ENCODE measurements at places on chromosomes 16 and 17.

GRCh38 chr16:48231727-48232492 is 12.2 kb upstream of the LONP2 start:
- no peak overlapping the region for H3K27ac ChIP-seq
- H3K4me3 ChIP-seq = no peak overlapping the region
- H3K4me1 ChIP-seq = no peaks in the 10 kb centered on the region
- DNase-seq = peak; percentile 46
- H3K36me3 ChIP-seq = no peaks in the 10 kb centered on the region

GRCh38 chr16:53323924-53324323 is 110.3 kb upstream of the RBL2 start:
- DNase-seq = no peak
- H3K27ac ChIP-seq = no peak overlapping the region
- no peaks in the 10 kb centered on the region for H3K4me1 ChIP-seq
- H3K4me3 ChIP-seq = no peak overlapping the region
- H3K27me3 ChIP-seq = no peaks in the 10 kb centered on the region

GRCh38 chr17:39622380-39623006 is 4.3 kb upstream of the PPP1R1B start:
- H3K4me1 ChIP-seq = peaks cover 30% of the 10 kb centered on the region
- no peak for DNase-seq
- no peak overlapping the region for H3K27ac ChIP-seq
- H3K36me3 ChIP-seq = no peaks in the 10 kb centered on the region
- peaks cover 64% of the 10 kb centered on the region for H3K27me3 ChIP-seq
- no peak overlapping the region for H3K4me3 ChIP-seq

- peaks cover 77% of the 10 kb centered on the region for H3K36me3 ChIP-seq
- H3K27ac ChIP-seq = no peak overlapping the region
- peaks cover 6% of the 10 kb centered on the region for H3K4me1 ChIP-seq
- no peaks in the 10 kb centered on the region for H3K27me3 ChIP-seq
- no peak for DNase-seq
- no peak overlapping the region for H3K4me3 ChIP-seq
Measured at GRCh38 chr17:18205861-18206260, 19.6 kb upstream of the LLGL1 start.

DNA sequence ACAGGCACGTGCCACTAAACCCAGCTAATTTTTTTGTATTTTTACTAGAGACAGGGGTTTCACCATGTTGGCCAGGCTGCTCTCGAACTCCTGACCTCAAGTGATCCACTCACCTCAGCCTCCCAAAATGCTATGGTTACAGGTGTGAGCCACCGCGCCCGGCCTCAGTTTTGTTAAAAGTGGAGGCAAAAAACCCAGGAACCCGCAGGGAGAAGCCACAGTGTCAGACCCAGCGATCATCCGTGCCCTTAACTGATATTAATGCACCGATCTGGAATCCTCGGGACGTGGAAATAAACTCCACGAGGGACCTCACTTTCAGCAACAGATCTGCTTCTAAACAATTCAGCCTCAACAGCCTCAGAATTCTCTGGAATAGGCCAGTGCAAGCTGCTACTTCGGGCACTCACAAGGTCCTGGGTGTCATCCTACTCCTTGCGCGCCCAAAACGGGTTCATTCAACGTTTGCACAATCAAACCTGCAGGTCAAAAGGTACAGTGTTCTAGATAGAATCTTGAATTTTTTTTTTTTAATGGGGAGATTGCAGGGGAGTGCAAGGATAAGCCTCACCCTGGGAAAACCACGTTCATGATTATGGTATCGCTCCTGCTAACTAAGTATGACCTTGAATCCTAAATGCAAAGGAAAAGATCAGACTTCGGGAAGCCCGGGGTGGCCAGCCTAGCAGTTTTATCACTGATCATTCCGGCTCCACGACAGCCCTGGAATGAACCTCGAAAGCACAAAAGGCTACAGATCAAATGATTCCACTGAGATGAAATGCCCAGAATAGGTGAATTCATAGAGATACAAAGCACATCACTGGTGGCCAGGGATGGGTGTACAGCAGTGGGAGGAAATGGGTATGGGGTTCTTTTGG is 22.4 kb downstream of the LITAF start:
- H3K36me3 ChIP-seq = peaks cover 7% of the 10 kb centered on the region
- DNase-seq = no peak
- H3K27me3 ChIP-seq = no peaks in the 10 kb centered on the region
- H3K4me1 ChIP-seq = peaks cover 5% of the 10 kb centered on the region
- H3K27ac ChIP-seq = no peak overlapping the region

- H3K27ac ChIP-seq = peak overlapping the region; percentile 71
- peak overlapping the region; percentile 89 for H3K4me3 ChIP-seq
- no peaks in the 10 kb centered on the region for H3K27me3 ChIP-seq
Measured at GRCh38 chr17:42682722-42683403, 532 bp downstream of the CNTNAP1 start.

DNA sequence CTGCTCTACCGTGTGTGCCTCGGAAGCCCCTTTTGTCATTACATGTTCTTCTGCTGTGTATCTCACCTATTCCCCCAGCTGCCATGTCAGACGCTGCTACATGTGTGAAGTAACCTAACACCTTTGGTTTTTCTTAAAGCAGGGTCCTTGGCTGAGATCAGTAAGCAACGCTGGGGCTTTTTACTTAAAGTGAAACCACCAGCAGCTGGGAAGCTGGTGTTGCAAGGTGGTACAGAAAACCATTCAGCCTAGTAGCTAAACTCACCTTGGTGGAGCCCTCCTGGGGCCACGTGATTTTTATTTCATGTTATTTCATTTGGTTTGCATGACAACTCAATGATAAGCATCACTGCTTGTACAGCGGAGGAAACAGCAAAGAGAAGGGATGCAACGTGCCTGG is 62.6 kb downstream of the PLCG2 start:
- DNase-seq = no peak
- peaks cover 4% of the 10 kb centered on the region for H3K4me1 ChIP-seq
- H3K27me3 ChIP-seq = peaks cover 14% of the 10 kb centered on the region
- no peak overlapping the region for H3K27ac ChIP-seq
- H3K36me3 ChIP-seq = no peaks in the 10 kb centered on the region

DNA sequence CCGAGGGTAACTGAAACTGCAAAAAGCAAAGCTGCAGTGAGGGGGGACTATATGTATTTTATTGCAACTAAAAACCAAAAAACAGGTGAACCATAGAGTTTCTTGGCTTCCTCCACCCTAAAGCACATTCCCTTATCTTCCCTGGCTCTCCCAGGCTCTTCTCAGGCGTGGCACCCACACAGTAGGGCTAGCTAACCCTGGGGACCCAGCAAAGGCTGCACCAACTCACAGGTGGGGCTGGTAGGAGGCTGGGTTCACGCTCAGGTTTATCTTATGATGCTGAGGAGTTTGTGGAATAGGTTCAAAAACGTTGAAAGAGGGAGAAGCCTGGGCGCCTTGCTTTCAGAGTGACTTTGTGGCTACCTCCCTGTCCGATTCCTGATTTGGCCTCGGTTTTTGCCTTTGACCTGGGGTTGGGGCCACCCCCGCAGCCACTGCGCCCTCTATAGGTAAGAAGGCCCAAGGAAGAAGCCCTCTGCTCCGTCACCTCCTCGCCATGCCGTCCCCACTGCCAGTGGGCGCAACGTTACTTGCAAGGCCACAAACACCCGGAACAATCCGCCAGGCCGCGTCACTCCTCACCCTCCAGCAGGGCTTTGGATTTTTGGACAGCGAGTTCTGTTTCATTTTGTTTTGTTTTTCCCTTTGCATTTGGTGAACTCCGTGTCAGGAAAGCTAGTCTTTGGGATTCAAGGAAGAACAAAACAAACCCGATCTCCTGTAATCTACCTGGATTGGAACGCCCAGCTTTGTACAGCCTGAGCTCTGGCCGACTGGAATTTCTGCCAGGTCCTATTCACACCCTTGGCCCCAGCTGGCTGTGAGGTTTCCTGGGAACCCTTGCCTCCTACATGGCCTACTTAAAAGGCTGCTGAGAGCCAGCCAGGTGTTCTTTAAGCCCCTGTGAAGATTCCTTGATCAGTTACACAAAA is 60.8 kb downstream of the TBC1D16 start:
- no peaks in the 10 kb centered on the region for H3K4me1 ChIP-seq
- no peak for DNase-seq
- H3K27me3 ChIP-seq = no peaks in the 10 kb centered on the region
- H3K4me3 ChIP-seq = no peak overlapping the region
- H3K27ac ChIP-seq = no peak overlapping the region

- H3K4me3 ChIP-seq = no peak overlapping the region
- H3K27me3 ChIP-seq = peaks cover 78% of the 10 kb centered on the region
- no peaks in the 10 kb centered on the region for H3K36me3 ChIP-seq
- DNase-seq = no peak
- H3K4me1 ChIP-seq = peaks cover 11% of the 10 kb centered on the region
Measured at GRCh38 chr16:28288114-28288513, 4.2 kb upstream of the SBK1 start.

GRCh38 chr16:57624806-57625500 is 3.5 kb upstream of the ADGRG1 start:
- no peaks in the 10 kb centered on the region for H3K27me3 ChIP-seq
- no peak for DNase-seq
- H3K27ac ChIP-seq = no peak overlapping the region
- H3K4me1 ChIP-seq = peaks cover 84% of the 10 kb centered on the region
- no peaks in the 10 kb centered on the region for H3K36me3 ChIP-seq
- no peak overlapping the region for H3K4me3 ChIP-seq
